ENCODE measurements at places on chromosomes 7 and 10.

DNA sequence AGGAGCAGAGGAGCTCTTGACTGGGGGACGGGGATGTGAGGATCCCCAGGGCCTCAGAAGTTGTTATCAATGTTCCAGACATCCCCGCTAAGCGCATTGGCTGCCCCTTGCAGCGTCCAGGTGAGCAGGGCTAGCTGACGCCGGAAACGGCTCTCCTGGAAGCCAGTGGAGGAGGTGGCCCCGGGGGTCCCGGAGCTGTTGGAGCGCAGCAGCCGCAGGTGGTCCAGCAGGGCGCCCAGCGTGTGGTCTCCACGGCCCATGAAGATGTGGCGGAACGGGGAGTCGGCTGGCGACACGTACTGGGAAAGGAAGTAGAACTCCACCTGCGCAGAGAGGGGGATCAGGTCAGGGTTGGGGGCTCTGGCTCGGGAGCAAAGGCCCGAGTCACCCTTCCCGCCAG lies 8.5 kb downstream of the MOSPD3 start:
- no peak for DNase-seq

GRCh38 chr10:78947733-78948132 lies 121.0 kb upstream of the ZMIZ1 start:
- DNase-seq: no peak

DNA sequence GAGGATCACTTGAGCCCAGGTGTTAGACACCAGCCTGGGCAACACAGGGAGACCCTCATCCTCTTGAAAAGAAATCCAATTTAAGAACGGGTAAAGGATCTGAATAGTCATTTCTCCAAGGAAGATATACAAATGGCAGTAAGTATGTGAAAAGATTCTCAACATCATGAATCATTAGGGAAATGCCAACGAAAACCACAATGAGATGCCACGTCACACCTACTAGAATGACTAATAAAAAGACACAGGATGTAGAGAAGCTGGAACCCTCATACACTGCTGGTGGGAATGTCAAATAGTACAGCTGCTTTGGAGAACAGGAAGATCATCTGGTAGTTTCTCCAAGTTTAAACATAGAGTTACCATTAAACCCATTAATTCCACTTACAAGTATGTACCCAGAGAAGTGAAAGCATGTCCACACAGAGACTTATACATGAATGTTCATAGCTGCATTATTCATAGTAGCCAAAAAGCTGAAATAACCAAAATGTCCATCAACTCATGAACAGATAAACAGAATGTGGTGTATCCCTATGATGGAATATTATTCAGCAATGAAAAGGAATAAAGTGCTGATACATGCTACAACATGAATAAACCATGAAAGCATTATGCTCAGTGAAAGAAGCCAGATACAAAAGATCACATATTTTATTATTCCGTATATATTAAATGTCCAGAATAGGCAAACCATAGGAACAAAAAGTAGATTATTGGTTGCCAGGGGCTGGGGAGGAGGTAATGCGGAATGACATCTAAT lies 13.1 kb upstream of the ZMIZ2 start:
- no peak for DNase-seq

DNA sequence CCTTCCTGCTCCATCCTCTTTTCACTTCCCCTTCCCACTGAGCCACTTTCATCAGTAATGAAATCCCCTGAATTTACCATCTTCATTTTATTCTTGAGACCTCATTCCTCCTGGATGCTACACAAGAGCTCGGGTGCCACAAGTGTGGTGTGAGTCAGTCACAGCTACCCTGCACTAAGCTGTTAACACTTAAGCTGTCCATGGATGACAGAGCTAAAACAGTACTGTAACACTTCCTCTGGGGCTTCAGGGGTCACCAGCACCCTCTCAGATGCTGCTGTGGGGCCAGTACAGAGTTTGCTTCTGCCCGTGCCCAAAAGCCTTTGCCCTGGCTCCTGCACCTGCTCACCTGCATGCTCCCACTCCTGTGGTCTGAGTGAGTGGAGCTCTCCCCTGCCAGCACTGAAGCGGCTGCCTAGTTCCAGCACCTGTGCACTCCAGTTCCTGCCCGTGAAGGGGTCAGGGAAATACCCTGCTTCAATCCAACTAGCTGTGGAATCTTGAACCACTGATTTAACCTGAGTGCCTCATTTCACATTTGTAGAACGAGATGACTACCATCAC lies 71.9 kb downstream of the POT1 start:
- DNase-seq: no peak

DNA sequence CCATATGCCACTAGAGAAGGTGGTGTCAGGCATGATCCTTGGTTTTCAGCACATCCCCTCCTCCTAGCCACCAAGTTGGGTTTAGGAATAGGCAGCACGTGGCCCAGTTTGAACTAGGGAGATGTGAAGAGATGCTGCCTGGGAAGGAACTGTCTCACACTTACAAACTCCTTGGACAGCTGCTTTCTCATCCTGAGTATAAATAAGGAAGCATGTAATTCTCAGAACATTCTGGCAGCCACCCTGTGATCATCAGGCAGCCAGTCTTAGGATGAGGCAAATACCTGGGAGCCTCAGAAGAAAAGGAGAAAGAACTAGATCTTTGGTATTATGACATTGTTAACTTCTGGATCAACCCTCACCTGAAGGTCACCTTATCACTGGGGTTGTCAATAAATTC lies 21.3 kb upstream of the XPNPEP1 start:
- DNase-seq: no peak

- no peak for DNase-seq
Observed at GRCh38 chr10:79331709-79332108, 15.6 kb upstream of the PPIF start.

DNA sequence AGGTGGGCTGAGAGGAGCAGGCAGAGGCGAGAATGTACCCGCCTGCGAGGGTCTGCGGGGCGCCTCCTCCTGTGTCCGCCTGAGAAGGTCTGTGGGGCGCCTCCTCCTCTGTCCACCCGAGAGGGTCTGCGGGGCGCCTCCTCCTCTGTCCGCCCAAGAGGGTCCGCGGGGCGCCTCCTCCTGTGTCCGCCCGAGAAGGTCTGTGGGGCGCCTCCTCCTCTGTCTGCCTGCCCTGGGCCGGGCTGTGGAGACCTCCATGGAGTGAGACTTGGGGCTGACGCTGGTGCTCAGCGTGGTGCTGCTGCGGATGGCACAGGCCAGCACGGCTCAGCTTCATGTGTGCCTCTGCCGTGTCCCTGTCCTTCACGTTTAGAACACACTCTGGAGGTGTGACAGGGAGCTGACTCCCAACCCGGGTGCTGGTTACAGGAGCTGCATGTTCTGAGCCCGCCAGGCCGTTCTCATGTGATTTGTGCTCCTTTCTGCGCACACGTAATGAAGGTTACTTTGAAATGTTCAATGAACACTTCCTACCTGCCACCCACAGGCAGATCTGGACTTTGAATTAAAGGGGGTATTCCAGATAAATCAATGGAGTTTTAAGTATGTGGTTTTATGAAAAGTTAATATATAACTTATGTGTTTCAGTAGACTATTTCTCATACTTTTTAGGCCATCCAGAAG lies 20.5 kb upstream of the GET4 start:
- DNase-seq: no peak

GRCh38 chr10:32410569-32410968 lies 35.4 kb upstream of the CCDC7 start:
- DNase-seq: no peak

DNA sequence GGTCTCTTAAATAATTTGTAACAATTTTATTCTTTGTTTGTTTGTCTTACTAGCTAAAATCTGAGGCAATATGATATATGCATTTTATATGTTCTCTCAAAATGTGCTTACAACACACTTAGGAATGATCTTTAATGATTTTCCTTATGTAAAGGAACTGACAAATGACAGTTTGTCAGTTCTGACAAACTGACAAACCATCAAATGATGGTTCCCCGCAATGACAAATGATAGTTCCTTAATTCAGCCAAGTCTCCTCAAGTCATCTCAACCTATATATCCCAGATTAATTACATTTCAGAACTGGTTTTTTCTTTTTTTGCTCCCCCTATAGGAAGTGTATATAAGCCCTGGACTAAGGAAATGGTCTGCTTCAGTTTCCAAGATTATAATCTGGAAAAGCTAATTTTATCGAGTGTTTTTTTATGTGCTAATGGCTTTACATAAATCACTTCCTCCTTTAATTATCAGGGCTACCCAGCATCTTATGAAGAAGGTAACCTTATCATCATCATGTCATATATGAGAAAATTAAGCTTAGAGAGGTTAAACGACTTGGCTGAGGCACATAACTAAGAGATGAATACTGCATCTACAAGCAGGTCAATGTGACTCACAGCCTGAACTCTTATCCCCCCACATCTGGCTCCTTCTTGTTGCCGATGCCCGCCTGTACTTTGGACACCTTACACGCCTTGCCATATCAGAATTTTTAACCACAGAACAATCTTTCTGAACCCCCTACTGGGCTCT lies 75.1 kb downstream of the RELN start:
- DNase-seq: no peak

DNA sequence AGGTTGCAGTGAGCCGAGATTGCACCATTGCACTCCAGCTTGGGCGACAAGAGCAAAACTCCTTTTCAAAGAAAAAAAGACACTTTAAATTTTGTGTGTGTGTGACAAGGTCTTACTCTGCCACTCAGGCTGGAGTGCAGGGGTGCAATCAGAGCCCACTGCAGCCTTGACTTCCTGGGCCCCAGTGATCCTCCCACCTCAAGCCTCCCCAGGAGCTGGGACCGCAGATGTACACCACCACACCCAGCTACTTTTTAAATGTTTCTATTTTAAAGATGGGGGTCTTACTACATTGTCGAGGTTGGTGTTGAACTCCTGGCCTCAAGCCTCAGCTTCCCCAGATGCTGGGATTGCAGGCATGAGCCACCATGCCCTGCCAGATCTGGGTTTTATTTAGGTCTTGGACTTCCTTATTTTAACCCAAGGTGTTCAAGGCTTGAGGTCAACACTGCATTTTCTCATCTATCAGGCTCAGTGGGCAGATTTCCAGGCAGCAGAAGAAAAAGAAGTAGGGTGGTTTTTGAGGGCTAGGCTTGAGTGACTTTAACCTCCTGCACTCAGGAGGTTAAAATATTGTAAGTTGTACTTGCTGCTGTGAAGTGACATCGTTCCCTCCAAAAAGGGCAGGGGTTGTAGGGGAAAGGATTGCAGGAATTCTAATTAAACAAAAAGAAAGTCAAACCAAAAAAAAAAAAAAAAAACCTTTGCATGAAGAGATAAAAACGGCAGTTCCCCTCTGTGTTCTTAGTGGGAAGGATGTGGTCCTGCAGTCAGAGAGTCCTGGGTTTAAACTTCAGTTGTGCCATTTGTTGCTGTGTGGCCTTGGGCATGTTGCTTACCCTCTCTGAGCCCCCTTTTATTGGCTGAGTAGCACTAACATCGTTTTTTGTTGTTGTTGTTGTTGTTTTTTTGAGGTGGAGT lies 71.5 kb downstream of the CARD11 start:
- DNase-seq: no peak
